RPMI7951 (cell line): ENCODE measurements at places on chromosomes 7 and 10.
A peak's percentile ranks its signal among the peaks of the same experiment; 100 is the strongest.

- DNase-seq: no peak
Observed at GRCh38 chr10:103665162-103665889, 171.8 kb downstream of the NEURL1 start.

DNA sequence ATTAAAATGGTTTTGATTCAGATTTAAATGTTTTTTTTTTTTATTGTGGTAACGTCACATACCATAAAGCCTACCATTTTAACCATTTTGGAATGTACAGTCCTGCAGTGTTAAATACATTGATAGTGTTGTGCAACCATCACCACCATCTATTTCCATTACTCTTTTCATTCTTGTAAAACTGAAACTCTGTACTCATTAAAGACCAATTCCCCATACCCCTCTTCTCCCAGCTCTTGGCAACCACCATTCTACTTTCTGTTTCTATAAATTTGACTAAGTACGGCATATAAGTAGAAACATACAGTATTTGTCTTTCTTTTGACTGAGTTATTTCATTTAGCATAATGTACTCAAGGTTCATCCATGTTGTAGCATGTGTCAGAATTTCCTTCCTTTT lies 96.2 kb downstream of the EXOC4 start:
- no peak for DNase-seq

- no peak for DNase-seq
Observed at GRCh38 chr7:84812021-84812420, 374.8 kb downstream of the SEMA3D start.

- peak; percentile 28 for DNase-seq
Observed at GRCh38 chr7:815284-816216, 16.7 kb upstream of the SUN1 start.

DNA sequence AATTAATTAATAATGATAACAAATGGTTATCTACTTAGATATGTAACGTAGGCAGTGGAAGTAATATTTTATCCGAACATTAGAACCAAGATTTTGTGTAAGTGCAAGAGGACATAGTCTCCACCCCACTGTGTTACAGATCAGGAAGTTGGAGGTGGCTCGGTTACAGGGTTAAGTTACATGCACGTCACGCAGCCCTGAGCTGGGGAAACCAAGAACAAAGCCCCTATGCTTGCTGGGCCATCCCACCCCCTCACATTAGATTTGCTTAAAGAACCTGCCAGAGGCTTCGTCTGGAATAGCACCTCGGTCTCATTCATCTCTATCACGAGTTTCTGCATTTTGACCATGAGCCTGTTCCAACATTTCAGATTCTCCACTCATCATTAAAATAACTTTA lies 214.1 kb downstream of the ADARB2 start:
- no peak for DNase-seq

DNA sequence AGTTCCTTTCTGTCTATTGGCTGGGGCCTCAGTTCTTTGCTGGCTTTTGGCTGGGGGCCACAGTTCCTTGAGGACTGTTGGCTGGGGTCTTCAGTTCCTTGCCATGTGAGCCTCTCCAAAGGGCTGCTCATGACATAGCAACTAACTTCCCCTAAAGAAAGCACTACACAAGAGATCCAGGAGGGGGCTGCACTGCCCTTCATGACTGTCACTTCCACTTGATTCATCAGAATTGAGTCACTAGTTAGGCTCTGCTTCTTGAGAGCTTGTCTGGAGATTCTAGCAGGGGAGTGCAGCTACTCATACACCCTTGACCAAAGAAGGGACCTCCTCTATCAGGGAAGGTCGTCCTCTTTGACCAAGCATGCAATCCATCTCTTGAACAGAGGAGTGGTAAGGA lies 38.0 kb upstream of the MKX start:
- DNase-seq: peak; percentile 46

- peak; percentile 37 for DNase-seq
Observed at GRCh38 chr10:100184840-100185239, 989 bp downstream of the ERLIN1 start.

GRCh38 chr10:4043897-4044665 lies 259.1 kb upstream of the KLF6 start:
- DNase-seq: no peak

DNA sequence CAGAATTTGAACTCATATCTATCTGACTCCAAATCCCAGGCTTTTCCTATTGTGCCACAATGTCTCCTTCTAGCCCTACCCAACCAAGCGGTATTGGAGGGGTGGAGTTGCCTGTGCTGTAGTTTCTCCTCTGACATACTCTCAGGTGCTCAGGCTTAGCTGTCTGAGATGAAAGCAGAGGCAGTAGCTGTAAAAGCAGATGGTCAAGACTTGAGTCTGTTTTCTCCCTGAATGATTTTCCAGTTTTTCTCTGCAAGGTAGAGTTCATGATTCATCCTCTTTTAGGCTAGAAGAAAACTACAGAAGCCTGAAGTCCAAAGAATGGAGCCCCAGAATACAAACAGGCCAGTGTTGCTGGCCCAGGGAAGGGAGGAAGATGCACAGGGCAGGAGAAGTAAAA lies 130.0 kb downstream of the PDE1C start:
- DNase-seq: no peak

- DNase-seq: peak; percentile 46
Observed at GRCh38 chr7:158353606-158354570, 233.7 kb downstream of the PTPRN2 start.

- DNase-seq: no peak
Observed at GRCh38 chr10:51783941-51784340, 84.5 kb upstream of the CSTF2T start.
